Pulmonary artery endothelial cell (primary cell): ENCODE measurements at places on chromosomes 2 and 18.

- DNase-seq, result no peak
These were observed 351.6 kb downstream of the PTPRM start for GRCh38 chr18:7918701-7919100.

GRCh38 chr2:121599963-121600651, 49.2 kb downstream of the CLASP1 start:
- DNase-seq, result no peak

DNA sequence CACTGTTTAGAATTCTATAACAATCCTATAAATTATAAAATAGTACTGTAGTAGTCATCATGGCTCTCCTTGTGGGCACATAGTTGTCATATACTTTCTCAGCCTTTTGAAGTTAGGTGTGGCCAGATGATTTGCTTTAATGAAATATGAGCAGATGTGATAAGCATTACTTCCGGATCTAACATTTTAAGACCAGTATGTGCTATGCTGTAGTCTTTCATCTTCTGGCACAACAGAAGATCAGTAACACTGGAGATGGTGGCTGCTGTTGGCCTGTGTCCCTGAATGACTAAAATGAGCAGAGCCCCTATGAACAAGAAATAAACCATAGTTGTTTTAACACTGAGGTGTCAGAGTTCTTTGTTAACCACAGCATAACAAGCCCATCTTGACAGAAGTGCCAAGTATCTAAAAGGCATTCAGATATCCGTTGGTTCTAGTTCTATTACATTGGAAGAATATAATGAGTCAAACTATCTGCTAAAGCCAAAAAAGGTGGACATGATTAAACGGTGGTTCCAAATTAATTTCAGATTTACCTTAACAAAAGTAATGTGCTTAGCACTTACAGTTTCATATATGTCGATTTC, 6.3 kb downstream of the MEX3C start:
- no peak for DNase-seq

GRCh38 chr2:43160778-43161177, 65.6 kb downstream of the ZFP36L2 start:
- no peak for DNase-seq

DNA sequence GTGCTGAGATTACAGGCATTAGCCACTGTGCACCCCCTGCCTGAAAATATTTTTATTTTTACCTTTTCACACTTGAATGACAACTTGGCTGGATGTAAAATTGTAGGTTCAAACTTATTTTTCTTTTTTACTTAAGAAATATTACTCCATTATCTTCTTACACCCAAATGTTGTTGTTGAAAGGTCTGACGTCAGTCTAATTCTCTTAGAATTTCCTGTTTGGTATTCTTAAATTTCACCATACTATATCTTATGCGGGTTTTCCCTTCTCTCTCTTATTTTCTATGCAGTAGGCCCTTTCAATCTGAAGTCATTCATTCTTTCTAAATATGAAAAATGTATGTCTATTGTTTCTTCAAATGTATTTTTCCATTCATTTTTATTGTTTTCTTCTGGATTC, 29.1 kb upstream of the RAB11FIP5 start:
- DNase-seq, result no peak

DNA sequence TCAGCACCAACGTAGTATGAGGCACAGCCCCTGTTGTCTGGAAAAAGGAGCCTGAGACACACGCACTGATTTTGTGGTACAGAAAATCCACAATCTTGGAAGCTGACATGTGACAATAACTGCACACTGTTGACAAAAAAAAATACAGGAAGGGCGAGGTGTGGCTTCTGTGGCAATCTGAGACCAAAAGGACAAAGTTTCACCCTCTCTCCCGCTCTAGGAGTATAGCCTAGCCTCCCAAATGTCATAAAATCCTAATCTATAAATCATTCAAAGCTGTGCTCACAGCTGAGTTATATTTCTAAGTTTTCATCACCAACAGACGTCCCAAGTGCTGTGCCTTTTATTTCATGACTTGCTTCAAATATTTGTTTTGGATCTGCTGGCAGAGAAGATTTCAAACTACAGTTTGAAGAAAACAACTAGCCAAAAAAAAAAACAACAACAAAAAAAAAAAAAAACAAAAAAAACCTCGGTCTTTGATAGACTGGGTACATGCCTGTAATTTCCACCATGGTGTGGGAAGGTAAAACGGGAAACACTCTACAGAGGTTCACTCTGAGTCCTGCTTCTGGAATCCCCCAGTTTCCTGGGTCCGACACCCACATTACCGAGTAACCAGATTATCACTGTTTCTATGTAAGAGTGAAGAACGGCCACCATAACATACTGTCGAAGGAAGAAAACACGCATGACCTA, 61.0 kb downstream of the C2orf76 start:
- DNase-seq, result no peak

GRCh38 chr2:170006587-170007325, 171.2 kb upstream of the MYO3B start:
- DNase-seq, result peak; percentile 36

- no peak for DNase-seq
These were observed 97.2 kb upstream of the FAM136A start for GRCh38 chr2:70399046-70399445.

DNA sequence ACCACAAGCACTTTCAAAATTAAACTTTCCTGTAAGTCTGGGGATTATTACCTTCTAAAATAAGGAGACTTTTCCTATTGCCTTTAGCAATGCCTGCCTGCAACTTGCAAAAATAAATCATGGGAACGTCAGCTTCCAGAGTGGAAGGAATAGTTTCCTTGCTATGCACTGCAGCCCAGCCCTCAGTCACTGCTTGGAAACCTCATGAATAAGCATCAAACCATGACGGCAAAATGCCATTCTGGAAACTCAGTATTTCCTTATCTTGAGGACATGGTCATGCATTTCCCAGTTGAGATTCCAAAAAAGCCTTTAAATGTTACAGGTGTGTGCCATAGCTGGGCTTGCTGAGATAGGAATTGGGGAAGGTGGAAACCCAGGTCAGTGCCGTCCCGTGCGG, 84.2 kb upstream of the OTOS start:
- DNase-seq, result no peak

GRCh38 chr2:33616873-33617272, 17.8 kb upstream of the FAM98A start:
- no peak for DNase-seq

DNA sequence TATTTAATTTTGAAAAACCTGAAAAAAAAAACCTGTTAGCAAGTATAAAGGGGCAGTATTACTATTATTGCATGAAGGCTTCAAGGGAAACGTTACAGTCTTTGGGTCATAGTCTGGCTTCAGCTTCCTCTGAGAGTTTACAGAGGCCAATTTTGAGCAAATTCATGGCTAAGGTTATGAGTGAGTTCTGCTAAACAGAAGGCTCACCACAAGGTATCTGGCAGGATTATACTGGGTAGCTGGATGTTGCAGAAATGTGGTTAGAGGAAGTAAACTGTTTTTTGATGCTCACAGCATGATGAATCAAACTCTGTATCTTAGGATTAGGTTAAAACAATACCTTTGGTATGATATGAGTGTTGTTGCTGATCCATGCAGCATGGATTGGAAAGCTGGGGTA, 9.3 kb downstream of the MRPL19 start:
- no peak for DNase-seq

GRCh38 chr2:238518821-238519186, 92.1 kb downstream of the ASB1 start:
- DNase-seq, result no peak

- no peak for DNase-seq
These were observed 23.8 kb downstream of the SERTAD2 start for GRCh38 chr2:64629875-64630274.

DNA sequence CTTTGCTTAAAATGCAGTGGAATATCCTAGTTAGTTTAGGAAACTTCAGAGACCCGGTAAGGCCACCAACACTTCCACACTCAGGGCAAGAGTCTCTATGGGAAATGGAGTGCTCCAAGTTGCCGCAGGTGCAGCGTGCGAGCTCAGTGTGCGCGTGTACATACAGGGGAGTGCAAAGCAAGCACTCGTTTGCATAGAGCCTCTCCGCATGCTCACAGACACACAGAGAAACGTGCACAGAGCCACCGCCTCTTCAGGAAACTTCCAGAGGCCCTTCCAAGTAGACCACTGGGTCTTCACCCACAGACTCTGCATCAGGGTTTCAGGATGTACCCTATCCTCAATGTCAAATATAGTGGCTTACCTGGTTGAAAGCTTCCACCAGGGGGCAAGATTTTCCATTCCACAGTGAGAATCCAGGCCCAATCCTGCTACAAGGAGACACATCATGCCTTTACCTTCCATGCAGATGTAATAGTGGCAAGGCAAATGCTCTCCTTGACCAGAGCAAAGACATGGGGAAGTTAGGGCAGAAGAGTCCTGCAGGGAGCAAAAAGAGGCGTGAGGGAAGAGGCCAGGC, 513.0 kb upstream of the MYT1L start:
- DNase-seq, result no peak

- no peak for DNase-seq
These were observed 11.2 kb downstream of the SAP130 start for GRCh38 chr2:128016620-128017019.

DNA sequence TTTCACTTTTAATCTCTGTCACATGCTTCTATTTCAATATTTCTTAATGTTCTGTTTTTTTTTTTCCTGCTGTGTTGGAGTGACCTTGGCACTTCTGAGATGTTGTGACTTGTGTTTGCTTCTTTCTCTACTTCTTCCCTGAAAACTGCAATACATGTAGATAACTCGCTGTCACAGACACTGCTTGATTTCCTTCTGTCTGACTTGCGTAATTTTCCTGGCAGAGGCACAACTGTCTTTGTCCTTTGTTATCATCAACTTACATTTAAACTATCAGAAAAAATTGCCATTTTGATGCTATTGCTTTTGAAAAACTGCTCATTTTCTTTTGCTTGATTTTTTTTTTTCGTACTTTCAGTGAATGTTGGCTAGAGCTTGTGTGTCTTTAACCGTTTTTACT, 69.0 kb downstream of the BABAM2 start:
- no peak for DNase-seq

DNA sequence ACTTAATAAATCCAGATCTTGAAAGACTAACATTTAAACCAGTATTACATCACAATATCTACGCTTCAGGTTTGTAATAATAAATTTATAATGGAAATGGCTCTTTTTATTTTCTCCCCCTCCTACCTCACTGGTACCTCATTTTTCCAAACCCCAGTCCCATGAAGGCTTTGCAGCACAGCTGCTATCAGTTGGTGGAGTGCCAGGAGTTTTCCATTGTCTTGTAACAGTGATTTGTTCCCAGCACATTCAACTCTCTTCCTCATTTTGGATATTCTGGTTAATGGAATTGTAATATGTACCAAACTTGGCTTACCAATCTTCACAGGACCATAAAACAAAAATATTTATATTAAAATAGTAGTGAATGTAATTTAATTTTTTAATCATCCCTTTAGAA, 91.2 kb downstream of the VRK2 start:
- DNase-seq, result peak; percentile 82

GRCh38 chr2:183222751-183223150, 98.5 kb downstream of the NUP35 start:
- no peak for DNase-seq

GRCh38 chr2:178072383-178073301, at the start of gene PDE11A:
Gene PDE11A, minus strand, starts transcription at chr2:178072777. Its CDS starts 340 bp downstream, at chr2:178072437.
- DNase-seq, result peak; percentile 10

DNA sequence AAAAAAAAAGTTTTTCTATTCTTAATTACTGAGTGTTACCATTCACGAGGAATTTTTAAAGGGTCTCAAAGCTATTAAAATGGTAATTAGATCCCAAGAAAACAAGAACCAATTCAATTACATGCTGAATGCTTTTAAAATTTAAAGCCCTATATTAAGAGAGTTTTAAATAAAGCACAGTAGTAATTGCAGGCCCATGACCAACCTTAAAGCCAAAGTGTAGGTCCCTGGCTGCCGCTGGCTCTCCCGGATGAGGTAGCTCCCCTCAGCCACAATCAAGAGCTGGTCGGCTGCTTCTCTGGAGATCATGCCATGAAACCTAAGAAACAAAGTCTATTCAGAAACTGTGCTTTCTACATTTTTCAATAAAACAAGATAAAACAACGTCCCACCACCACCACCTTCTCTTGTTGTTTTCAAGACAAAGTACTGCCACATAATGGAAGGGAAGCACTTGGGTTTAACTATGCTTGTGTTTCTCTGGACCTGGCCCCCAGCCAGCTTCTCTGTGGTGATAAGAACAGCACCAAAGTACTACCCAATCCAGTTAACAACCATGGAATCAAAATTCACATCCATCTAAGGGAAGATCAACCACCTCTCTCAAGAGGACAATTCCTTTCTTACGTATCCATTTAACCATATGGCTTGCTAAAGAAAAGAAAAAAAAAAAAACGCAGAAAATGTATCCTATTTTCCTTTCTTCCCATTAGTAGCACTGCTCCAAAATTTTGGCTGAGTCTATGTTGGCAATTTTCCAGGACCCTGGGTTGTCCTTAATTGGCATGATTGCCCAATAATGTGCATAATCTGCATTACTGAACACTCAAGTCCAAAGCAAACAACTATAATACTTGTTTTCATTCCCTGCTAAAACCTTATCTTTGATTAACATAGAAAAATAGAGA, 90.1 kb downstream of the CHN1 start:
- DNase-seq, result no peak

GRCh38 chr2:128269990-128270671, 48.5 kb downstream of the HS6ST1 start:
- DNase-seq, result no peak

DNA sequence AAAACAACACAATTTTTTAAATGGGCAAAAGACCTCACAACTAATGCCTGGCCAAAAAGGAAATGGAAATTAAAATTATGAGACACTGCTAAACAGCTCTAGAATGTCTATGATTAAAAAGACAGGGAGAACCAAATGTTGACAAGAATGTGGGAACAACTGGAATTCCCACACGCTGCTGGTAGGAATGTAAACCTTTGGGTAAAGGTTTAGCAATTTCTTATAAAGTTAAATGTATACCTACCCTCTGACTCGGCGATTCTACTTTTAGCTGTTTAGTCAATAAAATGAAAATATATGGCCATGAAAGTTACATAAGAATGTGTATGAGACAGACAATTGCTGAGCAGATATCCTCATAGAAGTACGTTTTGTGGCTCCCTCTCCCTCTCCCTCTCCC, 60.9 kb downstream of the ATF2 start:
- DNase-seq, result no peak

- DNase-seq, result no peak
These were observed 129.6 kb downstream of the PID1 start for GRCh38 chr2:229141424-229142025.

DNA sequence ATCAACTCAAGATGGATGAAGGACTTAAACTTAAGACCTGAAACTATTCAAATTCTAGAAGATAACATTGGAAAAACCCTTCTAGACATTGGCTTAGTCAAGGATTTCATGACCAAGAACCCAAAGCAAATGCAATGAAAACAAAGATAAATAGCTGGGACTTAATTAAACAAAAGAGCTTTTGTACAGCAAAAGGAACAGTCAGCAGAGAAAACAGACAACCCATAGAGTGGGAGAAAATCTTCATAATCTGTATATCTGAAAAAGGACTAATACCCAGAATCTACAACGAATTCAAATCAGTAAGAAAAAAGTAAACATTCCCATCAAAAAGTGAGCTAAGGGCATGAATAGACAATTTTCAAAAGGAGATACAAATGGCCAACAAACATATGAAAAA, 171.2 kb downstream of the ERBB4 start:
- no peak for DNase-seq

GRCh38 chr2:128319631-128320191, 1.0 kb upstream of the HS6ST1 start:
- no peak for DNase-seq

- no peak for DNase-seq
These were observed 136.5 kb upstream of the STK17B start for GRCh38 chr2:196307775-196308305.

- DNase-seq, result no peak
These were observed 31.0 kb downstream of the VAPA start for GRCh38 chr18:9944805-9945204.
